Heart left ventricle (tissue), 16 donors: ENCODE measurements at places on chromosomes 11 and 22.

GRCh38 chr22:39175353-39176142 lies 23.1 kb upstream of the CBX7 start:
- no peak for DNase-seq

DNA sequence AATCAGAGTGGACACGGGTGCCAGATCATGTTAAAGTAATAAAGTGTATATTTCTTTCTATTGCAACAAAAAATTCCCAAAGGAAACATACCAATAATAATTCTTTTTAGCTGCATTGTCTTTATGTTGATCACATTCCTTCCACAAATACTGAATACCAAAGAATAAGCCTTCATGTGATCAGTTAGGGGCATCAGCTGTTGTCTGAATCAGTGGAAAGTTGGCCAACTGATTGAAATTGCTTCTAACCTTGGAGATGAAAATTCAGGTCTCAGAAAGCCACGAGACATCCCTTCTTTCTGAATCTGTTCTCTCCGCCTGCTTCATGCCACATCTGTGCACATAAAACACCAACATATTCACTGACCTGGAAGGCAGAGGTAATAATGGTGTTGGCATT lies 785.2 kb downstream of the KCNA4 start:
- DNase-seq: no peak

GRCh38 chr11:29312812-29313211 lies 704.0 kb downstream of the KCNA4 start:
- DNase-seq: no peak

DNA sequence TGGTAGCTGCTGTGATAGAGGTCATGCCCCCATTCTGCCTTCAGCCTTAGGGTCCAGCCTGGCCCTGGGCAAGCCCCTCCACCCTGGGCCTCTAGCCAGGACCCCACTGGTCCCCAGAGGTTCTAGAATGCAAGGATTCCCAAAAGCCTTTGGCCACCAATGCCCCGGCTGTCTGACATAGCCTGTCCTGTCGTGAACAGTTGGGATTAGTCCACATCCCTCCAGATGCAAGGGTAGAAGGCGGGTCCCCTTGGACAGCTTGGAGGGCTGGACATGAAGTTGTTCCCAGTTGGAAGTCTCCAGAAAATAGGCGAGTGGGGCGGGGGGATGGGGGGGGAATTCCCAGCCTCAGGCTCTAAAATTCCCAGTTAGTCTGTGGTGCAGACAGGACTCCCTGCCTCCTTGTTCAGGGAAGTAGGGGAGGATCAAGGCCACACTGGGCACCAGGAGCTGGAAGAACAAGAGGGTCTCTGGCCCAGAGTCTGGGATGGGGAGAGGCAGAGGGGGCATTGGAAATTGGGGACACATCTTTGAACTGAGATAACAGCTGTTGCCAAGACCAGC lies 5.2 kb upstream of the ADORA2A start:
- peak; percentile 56 for DNase-seq

GRCh38 chr11:34840736-34841386 lies 75.3 kb downstream of the APIP start:
- DNase-seq: no peak

- no peak for DNase-seq
Observed at GRCh38 chr11:36249246-36249645, 40.0 kb downstream of the COMMD9 start.

- DNase-seq: no peak
Observed at GRCh38 chr11:33325451-33325850, 68.3 kb downstream of the HIPK3 start.

DNA sequence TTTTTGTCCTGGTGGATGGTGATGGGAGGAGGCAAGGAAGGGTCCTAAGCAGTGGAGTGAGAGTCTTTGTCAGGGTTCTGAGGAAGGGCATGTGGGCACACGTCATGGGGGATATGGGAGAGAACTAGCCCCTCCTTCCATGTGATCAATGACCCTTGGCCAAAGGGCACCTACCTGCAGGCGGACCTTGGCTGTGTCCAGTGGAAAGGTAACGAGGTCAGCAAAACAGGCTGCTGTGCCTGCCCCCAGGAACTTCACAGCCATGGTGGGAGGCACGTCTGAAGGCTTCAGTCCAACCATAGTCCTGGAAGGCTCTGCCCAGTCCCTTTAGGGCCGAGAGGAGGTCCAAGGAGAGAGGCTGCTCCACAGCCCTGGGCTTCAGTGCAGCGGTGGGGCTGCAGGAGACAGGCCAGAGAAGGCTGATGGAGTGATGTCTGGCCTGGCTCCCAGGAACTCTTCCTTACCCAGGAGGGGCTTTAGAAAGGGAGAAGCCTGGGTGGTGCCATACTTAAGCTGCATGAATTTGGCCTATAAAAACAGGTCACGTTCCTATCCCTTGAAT lies 2.1 kb downstream of the UCP3 start:
- no peak for DNase-seq

DNA sequence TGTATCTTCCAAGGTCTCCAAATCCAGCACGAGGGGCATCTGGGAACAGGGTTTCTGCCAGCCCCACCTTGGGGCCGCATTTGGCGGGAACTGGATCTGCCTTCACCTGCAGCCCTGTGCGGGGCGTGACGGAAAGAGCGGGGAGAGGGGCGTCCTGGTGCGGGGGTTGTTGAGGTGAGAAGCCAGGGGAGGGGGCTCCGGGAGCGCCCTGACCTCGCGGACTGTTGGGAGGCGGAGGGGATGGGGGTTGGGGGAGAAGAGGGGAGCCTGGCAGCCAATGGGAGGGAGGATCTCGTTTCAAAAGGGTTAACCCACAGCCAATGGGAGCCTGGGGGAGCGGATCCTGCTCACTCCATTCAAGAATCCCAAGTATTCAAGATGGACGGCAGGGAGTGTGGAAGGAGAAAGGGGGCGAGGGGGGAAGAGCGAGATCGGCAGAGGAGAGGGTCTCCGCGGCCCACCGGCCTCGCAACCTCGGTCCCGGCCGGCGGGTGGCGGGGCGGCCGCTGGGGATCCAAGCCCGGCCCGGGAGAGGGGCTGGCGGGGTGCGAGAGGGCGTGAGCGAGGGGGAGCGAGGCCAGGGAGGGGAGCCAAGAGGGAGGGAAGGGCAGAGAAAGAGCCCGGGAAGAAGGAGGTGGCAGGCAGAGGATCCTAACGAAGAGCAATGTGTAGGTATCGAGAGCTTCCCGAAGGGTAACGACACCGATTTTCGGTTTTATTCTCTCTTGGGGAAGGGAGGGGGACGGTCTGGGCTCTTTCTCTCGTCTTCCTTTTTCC lies 11.5 kb downstream of the YPEL4 start:
- peak; percentile 76 for DNase-seq

DNA sequence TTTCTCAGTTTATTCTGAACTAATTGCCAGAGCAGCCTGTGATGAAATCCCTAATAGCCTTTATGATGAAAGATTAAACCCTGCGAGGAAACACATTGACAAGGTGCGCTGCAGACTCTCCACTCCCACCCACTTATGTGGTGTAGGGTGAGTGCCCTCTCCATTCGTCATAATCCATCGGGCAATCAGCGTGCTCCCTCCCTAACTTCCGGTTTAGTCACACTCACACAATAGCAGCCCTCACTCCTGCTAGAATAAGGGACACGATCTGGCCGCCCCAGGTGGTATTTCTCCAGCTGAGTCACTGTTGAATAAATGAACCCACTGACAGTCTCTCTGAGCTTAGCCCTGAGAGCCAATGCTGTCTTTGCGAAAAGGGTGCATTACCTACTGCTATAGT lies 188.3 kb downstream of the OPCML start:
- no peak for DNase-seq

DNA sequence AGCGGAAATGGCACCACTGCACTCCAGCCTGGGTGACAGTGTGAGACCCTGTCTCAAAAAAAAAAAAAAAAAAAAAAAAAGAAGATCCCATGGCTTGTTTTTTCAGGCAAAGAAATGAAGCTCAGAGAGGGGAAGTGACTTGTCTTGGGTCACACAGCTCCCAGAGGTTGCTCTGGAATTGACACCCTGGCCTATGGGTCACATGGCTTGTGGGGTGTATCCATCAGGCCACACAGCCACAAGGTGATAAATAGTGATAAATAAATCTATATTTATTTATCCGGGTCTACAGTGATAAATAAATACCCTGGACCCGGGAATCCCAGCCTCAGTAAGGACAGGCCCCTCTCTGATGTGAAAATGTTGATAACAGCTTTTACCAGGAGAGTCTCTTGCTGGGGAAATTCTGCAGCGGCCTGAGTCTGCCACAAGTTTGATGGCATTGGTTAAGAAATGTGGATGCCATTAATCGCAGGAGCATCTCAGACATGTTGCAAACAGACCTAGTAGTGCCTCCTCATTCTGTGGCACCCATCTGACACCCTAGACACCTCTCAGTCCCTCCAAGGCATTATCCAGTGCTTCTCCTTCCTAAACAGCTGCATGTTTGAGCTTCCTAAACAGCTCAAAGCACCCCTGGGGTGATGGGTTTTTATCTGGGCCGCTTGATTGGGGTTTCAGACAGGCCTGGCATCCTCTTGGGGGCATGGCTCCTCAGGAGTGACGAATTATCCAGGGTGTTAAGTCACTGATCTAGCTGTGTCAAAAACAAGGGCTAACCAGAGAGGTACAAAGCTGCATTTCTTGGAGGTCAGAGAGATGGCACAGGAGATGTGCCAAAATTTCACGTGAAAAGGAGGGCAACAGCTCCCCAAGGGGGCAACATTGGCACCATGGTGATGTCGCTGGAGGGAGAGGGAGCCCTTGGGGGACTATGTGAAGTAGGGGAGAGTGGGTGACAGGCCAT lies 1.9 kb upstream of the EMID1 start:
- no peak for DNase-seq

DNA sequence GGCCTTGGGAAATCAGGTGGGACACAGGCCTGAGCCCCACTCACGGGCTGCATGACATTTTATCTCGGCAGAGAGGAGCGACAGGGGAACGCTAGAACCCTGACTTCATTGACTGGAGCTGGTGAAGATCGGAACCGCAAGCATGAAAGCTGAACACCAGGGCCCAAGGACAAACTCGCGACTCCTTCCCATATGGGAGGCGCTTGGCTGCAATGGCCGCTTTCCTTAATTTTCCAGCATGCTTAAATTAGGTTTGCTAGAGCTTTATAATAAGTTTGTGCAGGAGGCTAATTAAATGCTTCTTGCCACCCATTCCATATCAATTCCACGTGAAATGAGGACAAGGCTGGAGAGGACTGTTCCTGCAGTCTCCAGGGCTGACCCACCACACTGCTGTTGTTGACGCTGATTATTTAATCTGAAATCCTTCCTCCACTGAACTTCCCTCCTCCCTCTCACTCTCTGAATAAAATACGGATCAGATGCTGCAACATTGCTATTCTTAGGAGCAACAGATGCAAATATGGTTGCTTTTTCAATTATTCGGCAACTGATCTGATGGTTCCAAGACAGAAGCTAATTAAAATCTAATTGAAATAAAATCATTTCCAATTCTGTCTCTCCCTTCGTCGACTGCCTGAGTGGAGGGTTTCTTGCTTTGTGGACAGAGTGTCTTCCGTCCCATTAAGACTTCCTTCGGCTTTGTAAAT lies 692.9 kb downstream of the OPCML start:
- no peak for DNase-seq

GRCh38 chr11:112049777-112050176 lies 24.0 kb downstream of the PIH1D2 start:
- no peak for DNase-seq

DNA sequence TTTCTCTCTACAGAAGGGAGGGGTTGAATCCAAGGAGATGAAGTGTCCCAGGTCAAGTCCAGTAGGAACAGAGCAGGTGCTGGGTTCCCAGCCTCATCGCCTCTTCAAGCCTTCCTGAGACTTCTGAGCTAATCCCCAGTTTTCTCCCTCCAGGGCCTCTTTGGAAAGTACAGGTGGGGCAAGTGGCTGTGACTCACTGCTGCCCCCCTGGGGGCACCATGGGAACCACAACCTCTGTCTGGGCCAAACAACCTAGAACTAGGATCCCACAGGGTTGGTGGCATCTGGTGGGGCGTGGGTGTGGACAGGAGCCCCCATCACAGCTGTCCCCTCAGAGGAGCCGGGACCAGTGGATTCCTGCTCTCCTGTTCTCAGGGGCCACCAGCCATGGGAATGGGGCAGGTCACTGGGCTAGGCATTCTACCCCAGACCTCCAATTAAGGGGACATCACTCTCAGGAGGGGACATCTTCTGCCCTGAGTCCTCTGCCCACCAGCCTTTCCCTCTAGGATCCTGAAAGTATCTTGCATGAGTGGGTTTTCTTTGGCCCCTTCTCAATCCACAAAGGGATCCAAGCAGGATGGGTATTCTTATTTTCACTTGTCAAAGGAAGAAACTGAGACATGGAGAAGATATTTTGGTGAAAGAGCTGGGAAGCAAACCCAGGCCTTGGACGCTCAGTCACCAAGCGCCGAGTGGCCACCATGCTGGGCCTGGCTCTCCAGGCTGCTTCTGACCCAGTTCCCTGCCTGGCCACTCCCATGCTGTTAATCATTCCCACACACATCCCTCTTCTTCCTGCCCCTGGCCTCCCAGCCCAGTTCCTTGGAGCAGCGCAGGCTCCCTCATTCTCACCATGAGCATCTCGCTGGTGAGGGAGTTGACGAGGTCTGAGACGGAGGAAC lies 23.8 kb downstream of the LRRC10B start:
- no peak for DNase-seq

DNA sequence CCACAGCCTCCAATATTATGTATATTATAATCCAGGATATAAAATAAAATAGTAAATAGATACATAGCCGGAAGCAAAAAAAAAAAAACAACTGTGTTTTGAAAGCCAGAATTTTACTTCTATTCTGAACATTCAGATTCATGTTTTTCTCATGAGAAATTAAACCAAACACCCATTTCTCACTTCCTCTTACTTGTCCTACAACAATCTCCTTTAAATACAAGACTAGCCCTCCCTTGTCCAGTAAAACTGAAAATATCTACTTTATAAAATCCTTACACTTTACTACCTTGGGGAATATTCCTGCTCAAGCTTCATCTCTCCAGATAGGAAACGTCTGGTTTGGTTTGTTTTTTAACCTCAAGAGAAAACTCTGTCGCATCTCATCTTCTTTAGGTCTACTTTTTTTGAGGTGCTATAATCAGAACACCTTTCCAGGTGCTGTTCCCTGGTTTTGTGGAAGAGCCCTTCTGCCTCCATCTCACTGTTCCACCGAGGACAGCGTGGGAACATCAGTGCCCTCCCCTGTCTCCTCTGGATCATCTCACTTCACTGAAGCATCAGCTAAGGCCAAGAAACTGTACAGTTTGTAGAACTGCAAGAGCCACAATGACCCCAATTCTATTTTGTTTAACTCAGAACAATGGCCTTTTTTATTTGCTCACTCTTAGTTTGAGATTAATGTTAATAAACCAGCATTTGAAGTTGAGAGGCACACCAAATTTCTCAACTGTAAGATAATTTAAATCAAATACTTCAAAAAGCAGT lies 82.0 kb upstream of the ARHGAP32 start:
- DNase-seq: no peak

- DNase-seq: no peak
Observed at GRCh38 chr11:8566613-8567210, 27.3 kb downstream of the STK33 start.

- no peak for DNase-seq
Observed at GRCh38 chr11:118059246-118059940, 17.5 kb upstream of the TMPRSS4 start.

DNA sequence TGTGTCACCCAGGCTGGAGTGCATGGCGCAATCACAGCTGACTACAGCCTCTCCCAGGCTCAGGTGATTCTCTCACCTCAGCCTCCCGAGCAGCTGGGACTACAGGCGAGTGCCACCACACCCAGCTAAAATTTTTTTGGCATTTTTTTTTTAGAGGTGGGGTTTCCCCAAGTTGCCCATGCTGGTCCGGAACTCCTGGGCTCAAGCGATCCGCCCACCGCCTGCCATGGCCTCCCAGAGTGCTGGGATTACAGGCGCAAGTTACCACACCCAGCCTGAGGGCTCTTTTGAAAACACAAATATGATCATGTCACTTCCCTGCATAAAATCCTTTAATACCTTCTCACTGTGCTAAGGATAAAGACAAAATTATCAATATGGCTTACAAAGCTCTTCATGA lies 88.1 kb downstream of the MAML2 start:
- DNase-seq: no peak
